ENCODE measurements at places on chromosomes 4 and X.

DNA sequence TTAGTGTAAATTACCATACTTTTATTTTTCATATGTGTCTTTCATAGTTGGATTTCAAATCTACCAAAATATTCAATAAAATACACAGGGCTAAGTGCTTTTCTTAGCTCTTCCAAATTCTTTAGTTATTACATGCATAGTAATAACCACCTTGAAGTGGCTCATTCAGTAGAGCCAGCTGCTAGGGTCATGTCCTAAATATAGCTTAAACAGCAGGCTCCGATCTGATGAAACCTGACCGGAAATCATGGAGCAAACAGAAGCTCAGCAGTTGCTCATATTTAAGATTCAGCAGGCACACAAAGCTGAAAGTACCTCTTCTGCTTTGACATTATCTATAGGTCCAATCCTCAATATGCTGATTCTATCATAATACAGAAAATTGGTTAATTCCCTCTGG lies 1470.4 kb downstream of the ADGRL3 start:
- no peaks in the 10 kb centered on the region for H3K36me3 ChIP-seq
- H3K4me1 ChIP-seq = no peaks in the 10 kb centered on the region
- DNase-seq = no peak
- no peak overlapping the region for H3K27ac ChIP-seq
- no peak overlapping the region for H3K4me3 ChIP-seq

DNA sequence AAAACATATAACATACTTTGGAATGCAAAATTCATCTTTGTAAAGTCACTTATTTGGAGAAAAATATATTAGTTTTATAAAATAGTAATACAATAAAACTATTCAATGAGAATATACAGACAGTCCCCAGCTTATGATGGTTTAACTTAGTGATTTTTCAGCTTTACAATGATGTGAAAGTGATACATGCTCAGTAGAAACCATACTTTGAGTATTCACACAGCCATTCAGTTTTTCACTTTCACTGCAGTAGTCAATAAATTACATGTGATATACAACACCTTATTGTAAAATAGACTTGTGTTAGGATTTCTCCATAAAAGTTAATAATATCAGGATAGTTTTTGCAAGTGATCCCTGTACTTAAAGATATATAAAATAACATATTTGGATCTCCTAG lies 436.0 kb downstream of the CENPC start:
- no peak overlapping the region for H3K4me3 ChIP-seq
- H3K27ac ChIP-seq = no peak overlapping the region
- no peaks in the 10 kb centered on the region for H3K36me3 ChIP-seq
- DNase-seq = no peak
- no peaks in the 10 kb centered on the region for H3K27me3 ChIP-seq

DNA sequence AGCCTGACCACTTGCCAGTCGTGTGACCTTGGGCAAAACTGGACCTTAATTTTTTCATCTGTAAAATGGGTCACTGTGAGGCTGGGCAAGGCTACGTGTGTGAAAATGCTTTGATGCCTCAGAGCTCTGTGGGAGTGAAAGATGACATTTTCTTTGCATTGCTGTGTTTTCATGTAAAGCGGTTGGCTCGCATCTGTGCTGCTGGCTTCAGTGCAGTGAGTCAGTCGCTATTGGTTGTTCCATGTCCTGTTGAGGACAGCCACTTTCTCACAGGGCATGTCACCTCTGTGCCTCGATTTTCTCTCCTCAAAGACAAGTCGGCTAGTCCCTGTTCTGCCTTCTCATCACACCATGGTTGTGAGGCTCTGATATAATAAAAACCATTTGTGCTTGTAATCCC lies 4.4 kb downstream of the MTMR1 start:
- peaks cover 7% of the 10 kb centered on the region for H3K4me1 ChIP-seq
- H3K36me3 ChIP-seq = no peaks in the 10 kb centered on the region
- no peak overlapping the region for H3K27ac ChIP-seq
- H3K4me3 ChIP-seq = no peak overlapping the region
- H3K27me3 ChIP-seq = no peaks in the 10 kb centered on the region
- no peak for DNase-seq

- no peak overlapping the region for H3K4me3 ChIP-seq
- H3K36me3 ChIP-seq = no peaks in the 10 kb centered on the region
- H3K27ac ChIP-seq = no peak overlapping the region
- no peaks in the 10 kb centered on the region for H3K27me3 ChIP-seq
Measured at GRCh38 chr4:33948921-33949320, 2295.4 kb downstream of the ARAP2 start.

DNA sequence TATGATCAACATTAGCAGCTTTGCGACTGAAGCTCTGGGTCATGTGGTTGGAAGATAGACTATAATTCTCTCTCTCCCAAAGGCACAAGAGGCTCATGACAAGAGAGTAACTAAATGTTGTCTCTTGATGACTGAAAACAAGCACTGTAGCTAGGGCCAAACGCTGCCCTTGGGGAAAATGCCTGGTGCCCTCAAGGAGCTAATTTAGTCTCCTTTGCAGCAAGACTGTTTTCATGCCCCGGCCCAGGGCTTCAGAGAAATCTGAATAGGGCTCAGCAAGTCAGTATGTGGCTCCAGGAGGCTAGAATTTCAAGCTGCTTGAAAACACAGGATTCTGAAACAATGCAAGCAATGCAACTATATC lies 411.9 kb downstream of the GPAT3 start:
- DNase-seq = no peak
- no peaks in the 10 kb centered on the region for H3K27me3 ChIP-seq
- no peaks in the 10 kb centered on the region for H3K36me3 ChIP-seq

DNA sequence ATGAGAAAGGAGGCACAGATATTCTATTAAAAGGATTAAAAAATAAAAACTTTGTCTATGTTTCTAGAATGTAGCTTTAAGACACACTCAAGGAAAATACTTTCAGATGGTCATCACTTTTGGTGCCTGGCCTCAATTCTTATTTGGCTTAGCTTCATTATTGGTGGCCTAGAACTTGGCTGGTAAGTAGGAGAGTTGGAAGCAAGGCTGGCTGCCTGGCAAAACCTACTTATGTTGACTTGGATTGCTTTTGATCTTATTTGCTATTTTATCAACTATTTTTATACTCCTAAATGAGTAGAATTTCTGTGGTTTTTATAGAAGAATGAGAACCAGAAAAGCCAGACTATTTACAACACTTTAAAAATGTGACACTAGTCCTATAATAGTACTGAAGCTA lies 35.3 kb upstream of the JADE3 start:
- H3K27ac ChIP-seq = no peak overlapping the region
- peaks cover 11% of the 10 kb centered on the region for H3K4me1 ChIP-seq
- no peaks in the 10 kb centered on the region for H3K27me3 ChIP-seq
- no peaks in the 10 kb centered on the region for H3K36me3 ChIP-seq
- DNase-seq = no peak

GRCh38 chr4:5192271-5192670 lies 141.0 kb downstream of the STK32B start:
- H3K36me3 ChIP-seq = no peaks in the 10 kb centered on the region
- no peak overlapping the region for H3K4me3 ChIP-seq
- H3K27ac ChIP-seq = no peak overlapping the region
- H3K27me3 ChIP-seq = no peaks in the 10 kb centered on the region
- H3K4me1 ChIP-seq = no peaks in the 10 kb centered on the region
- no peak for DNase-seq

DNA sequence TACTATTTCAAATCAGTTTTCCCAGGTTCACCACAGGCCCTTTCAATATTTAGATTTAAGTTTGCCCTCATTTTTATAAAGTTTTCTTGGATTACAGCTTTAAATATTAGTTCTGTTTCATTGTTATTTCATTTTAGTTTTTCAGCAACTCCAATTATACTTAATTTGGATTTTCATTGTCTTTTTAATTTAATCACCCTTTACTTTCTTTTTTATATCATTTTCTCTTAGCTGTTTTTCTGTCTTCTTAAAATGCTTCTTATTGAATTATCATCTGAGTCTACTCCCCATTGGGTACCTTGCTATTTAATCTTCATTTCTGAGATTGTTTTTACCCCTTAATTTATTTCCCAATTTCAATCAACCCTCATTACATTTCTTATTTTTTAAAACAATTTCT lies 160.4 kb downstream of the PAPSS1 start:
- no peak overlapping the region for H3K27ac ChIP-seq
- no peaks in the 10 kb centered on the region for H3K4me1 ChIP-seq
- no peak for DNase-seq

DNA sequence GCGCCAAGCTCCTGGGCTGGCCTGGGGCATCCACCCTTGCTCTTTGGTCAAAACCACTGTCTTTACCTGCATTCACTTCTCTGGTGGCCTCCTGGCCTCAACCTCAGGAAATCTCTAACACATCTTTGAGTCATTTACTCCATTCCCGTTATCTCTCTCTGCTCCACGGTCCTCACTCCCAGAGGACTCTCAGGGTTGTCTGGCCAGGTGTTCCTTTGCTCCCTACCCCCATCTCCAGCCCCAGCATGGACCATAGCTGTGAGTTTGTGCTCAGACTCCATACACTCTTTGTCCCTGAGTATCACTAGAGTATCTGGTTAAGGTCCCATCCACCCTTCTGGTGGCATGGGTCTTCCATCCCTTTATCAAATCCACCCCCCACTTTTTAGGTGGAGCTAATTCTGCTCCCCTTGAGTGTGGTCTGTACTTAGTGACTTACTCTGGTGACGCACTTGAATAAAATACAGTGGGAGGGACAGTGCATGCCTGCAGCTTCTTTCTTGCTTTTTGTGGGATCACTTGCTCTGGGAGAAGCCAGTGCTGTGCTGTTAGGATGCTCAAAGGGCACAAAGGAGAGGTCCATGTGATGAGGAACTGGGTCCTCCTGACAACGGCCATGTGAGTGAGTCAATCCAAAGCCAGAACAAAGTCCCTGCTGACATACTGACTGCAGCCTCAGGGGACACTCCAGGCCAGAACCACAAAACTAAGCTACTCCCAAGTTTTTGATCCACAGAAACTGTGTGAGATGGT lies 44.3 kb downstream of the IGFBP7 start:
- no peak for DNase-seq
- H3K4me3 ChIP-seq = peak overlapping the region; percentile 25
- no peaks in the 10 kb centered on the region for H3K36me3 ChIP-seq
- peak overlapping the region; percentile 88 for H3K27ac ChIP-seq

DNA sequence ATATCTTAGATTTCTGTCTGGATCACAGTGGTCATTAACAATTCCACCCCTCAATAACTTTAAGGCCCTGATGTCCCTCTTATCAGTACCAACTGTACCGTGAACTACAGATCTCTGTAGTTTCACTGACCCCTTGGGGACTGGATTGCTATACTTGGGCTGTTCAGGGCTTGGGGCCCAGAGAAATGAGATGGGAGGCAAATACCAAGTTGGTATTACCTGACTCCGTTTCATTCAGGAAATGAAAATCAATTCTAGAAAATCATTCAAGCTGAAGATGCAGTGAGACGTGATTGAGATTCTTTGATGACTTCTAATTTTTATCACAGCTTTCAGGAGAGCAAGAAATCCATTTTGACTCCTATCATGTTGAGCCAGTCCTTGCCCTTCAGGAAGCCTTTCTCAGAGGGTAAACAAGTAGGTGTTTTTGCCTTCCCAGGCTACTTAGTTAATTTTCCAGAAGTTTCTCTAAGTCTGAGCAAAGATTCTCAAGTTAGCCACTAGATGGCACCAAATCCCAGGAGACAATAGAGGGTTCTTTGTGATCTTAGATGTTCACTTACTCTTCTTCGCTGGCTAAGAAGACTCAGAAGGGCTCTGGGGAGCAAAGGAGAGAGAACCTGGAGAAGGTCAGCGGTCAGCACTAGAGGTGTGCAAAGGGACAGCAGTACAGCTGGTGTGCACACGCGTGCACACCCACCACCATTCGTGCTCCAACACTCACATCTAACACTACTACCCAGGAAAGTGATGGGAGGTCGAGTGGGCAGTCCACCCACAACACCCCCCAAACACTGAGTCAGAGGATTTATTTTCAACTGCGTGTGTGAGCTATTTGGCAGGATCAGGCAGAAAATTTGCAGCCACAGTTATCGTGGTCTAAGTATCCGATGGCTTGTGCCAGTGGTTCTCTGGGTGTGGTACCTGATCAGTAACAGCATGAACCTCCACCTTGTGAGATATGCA lies 7.4 kb downstream of the HNRNPH2 start:
- no peak overlapping the region for H3K4me3 ChIP-seq
- H3K27ac ChIP-seq = peak overlapping the region; percentile 44
- H3K27me3 ChIP-seq = no peaks in the 10 kb centered on the region
- peaks cover 5% of the 10 kb centered on the region for H3K36me3 ChIP-seq
- no peak for DNase-seq

- DNase-seq = no peak
- H3K4me3 ChIP-seq = no peak overlapping the region
- no peaks in the 10 kb centered on the region for H3K27me3 ChIP-seq
Measured at GRCh38 chr4:15132739-15133138, 130.5 kb downstream of the CPEB2 start.

DNA sequence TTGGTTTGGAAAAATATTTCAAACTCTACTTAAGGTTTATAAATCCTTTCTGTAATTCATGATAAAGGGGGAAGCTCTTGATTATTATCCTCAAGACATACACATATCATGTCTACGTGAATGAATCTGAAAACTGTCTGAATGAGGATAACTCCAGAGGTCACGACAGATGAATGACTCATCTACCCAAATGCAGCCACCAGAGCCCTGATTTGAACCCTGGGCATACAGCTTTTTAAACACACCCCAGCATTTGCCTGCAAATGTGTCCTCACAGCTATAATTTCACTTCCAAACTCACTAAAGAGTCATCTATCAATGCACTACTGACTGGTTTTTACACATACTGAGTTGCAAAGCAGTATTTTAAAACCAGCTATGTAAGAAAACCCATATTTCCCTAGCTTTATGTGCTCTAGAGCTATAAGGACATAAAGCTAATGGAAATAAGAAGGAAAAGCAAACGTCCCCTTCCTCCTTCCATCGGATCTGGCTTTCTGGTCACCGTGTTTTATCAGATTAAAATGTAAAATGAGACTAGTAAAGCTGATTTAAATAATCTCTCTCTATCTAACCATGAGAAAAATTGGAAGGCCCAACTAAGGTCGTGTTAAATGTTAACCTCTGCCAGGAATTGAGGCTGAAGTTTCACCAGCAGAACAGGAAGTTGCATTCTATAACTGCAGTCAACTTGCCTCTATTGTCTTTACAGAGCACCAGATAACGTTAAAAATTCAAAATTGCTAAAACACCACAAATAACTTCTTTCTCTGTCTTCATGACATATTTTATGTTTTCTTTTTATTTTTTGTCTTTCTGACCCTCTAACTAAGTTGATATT lies 63.1 kb upstream of the SPP1 start:
- H3K27me3 ChIP-seq = no peaks in the 10 kb centered on the region
- no peaks in the 10 kb centered on the region for H3K36me3 ChIP-seq
- H3K4me3 ChIP-seq = no peak overlapping the region
